ENCODE measurements at places on chromosomes 7 and 10.

DNA sequence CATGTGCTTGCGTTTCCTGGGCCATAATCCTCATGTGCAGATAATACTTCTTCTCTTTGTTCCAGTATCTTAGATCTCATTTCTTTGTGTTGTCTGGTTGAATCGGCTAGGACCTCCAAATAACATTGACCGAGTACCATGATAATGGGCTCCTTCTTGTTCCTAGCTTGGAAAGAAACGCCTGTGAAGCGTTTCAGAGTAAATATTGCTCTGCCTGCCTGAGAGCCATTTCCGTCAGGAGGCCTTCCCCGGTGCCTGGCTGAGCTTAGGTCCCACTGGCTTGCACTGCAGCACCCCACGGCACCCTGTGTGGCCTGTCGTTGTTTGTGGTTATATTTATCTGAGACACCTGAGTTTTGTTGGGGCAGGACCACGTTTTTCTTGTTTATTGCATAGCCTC is 17.7 kb downstream of the FOXK1 start:
- H3K27me3 ChIP-seq = no peaks in the 10 kb centered on the region
- DNase-seq = no peak
- no peaks in the 10 kb centered on the region for H3K36me3 ChIP-seq
- no peak overlapping the region for H3K4me3 ChIP-seq
- peaks cover 44% of the 10 kb centered on the region for H3K4me1 ChIP-seq

GRCh38 chr7:146479040-146479439 is 362.4 kb downstream of the CNTNAP2 start:
- no peaks in the 10 kb centered on the region for H3K4me1 ChIP-seq
- H3K4me3 ChIP-seq = no peak overlapping the region
- no peaks in the 10 kb centered on the region for H3K36me3 ChIP-seq

- H3K27ac ChIP-seq = peak overlapping the region; percentile 29
- DNase-seq = no peak
- H3K4me3 ChIP-seq = peak overlapping the region; percentile 43
- H3K4me1 ChIP-seq = peaks cover 3% of the 10 kb centered on the region
These were observed 1.7 kb downstream of the IGF2BP3 start for GRCh38 chr7:23468526-23469149.

DNA sequence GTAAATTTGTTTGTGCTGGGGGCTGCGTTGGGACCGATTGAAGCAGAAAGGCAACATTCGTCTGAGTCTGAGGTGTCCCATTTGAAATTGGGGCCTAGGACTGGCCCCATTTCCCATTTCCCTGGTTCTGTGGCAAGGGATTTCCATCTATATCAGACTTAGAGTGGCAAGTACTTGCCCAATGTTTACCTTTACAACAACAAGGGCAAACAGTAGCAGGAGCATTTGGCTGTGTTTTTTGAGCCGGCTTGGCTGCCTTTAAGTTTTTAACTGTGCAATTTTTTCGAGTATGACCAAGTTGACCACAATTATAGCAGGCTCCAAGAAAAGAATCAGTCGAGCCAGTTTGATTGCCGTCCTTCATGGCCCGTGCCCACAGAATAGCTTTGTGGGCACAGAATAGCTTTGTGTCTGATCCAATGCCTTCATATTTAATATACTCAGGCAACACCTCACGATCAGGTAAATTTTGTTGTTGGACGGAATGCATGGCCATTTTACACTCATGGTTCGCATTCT is 4.7 kb upstream of the CYP17A1 start:
- H3K4me1 ChIP-seq = peaks cover 3% of the 10 kb centered on the region
- H3K36me3 ChIP-seq = no peaks in the 10 kb centered on the region
- no peak for DNase-seq
- H3K27ac ChIP-seq = no peak overlapping the region
- no peak overlapping the region for H3K4me3 ChIP-seq

DNA sequence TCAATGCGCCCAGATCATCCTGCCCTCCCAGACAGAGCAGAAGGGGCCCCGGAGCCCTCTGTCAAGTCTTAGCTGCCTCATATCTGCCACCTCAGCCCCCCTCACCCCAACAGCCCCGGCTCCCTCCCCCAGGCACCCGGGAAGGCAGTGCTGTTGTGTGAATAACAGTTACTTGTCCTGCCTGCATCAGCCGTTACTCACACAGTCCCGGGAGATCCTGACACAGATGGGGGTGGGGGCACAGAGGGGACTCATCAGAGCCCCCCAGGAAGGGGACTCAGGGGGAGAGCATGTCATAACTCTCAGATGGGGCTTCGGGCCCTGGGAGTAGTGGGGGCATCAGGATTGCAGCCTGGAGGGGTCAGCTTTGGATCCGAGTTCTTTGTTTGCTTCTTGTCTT is 12.4 kb upstream of the SERPINE1 start:
- no peak overlapping the region for H3K4me3 ChIP-seq
- H3K27ac ChIP-seq = peak overlapping the region; percentile 92
- H3K36me3 ChIP-seq = no peaks in the 10 kb centered on the region
- no peaks in the 10 kb centered on the region for H3K27me3 ChIP-seq
- no peak for DNase-seq

DNA sequence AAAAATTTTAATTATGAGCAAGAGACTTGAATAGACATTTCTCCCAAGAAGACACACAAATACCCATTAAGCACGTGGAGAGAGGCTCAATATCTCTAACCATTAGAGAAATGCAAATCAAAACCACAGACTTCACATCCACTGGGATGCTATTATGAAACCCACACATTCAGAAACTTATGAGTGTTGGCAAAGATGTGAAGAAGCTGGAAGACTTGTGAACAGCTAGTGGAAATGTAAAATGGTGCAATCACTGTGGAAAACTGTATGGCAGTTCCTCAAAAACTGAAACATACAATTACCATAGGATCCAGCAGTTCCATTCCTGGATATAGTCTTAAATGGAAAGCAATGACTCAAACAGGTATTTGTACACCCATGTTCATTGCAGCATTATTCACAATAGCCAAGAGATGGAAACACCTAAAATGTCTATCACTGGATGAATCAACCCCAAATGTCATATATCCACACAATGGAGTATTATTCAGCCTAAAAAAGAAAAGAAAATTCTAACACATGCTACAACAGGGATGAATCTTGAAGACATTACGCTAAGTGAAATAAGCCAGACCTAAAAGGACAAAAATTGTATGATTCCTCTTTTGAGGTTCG is 53.5 kb upstream of the FRMD4A start:
- no peak overlapping the region for H3K4me3 ChIP-seq
- peaks cover under 1% of the 10 kb centered on the region for H3K4me1 ChIP-seq
- DNase-seq = no peak
- no peaks in the 10 kb centered on the region for H3K27me3 ChIP-seq
- no peak overlapping the region for H3K27ac ChIP-seq
- no peaks in the 10 kb centered on the region for H3K36me3 ChIP-seq

DNA sequence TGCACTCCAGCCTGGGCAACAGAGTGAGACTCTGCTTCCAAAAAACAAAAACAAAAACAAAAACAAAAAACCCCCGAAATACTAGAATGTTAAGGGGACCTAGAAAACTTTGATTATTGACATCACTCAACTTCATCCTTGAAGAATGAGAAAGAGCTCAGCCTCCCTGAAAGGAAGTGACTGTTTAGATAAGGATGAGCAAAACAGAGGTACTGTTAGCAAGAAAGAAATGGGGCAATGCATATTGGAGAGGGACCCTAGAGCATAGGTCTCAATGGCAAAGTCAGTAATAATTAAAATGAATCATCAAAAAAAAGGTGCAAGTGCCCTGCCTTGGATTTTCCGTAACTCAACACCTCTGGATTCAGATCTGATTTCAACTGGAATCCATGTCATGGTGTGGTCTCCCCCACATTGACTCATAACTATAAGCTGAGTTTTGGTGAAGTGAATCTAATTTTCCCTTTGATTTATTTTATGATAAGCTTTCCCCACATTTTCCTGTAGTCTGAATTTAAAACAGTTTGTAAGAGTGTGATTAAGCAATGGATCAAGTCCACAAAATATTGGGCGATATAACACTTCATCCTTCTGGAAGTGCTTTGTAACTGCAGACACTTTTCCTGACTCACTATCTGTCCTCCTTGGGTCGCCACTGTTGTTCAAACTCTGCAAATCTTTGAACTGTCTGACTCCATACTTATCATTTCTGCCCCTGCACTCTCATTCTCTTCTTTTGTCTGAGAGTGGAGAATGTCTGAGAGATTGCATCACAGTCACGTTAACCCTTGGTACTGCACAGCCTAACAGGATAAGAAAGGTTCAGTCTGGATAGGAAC is 224.8 kb upstream of the LYZL1 start:
- no peak overlapping the region for H3K4me3 ChIP-seq
- H3K27ac ChIP-seq = no peak overlapping the region
- H3K27me3 ChIP-seq = no peaks in the 10 kb centered on the region
- no peaks in the 10 kb centered on the region for H3K4me1 ChIP-seq

GRCh38 chr10:125687507-125688185 is 4.7 kb upstream of the TEX36 start:
- H3K27ac ChIP-seq = no peak overlapping the region
- H3K4me3 ChIP-seq = no peak overlapping the region
- H3K27me3 ChIP-seq = no peaks in the 10 kb centered on the region
- no peaks in the 10 kb centered on the region for H3K36me3 ChIP-seq
- no peaks in the 10 kb centered on the region for H3K4me1 ChIP-seq

GRCh38 chr10:102581981-102582580 is 62.2 kb upstream of the TRIM8 start:
- H3K36me3 ChIP-seq = no peaks in the 10 kb centered on the region
- no peaks in the 10 kb centered on the region for H3K27me3 ChIP-seq
- H3K4me1 ChIP-seq = peaks cover 48% of the 10 kb centered on the region
- no peak overlapping the region for H3K27ac ChIP-seq
- no peak for DNase-seq

GRCh38 chr10:93390306-93391090 is 91.6 kb downstream of the MYOF start:
- H3K36me3 ChIP-seq = no peaks in the 10 kb centered on the region
- no peaks in the 10 kb centered on the region for H3K4me1 ChIP-seq
- no peak for DNase-seq

DNA sequence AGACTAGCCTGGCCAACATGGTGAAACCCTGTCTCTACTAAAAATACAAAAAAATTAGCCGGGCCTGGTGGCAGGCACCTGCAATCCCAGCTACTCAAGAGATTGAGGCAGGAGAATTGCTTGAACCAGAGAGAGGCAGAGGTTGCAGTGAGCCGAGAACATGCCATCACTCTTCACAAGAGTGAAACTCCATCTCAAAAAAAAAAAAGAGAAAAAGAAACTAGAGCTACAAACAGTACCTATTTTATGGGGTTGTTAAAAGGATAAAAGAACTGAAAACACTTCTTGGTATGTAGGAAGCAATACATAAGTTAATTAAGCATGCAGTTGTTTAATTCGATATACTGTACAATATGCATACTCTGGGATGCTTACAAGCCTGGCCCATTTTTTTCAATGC is 216.9 kb downstream of the SORCS1 start:
- H3K27me3 ChIP-seq = no peaks in the 10 kb centered on the region
- H3K4me1 ChIP-seq = no peaks in the 10 kb centered on the region
- H3K4me3 ChIP-seq = no peak overlapping the region
- no peak overlapping the region for H3K27ac ChIP-seq
- no peaks in the 10 kb centered on the region for H3K36me3 ChIP-seq
- DNase-seq = no peak

GRCh38 chr7:89554209-89554608 is 600.1 kb upstream of the STEAP1 start:
- no peak for DNase-seq
- H3K4me1 ChIP-seq = no peaks in the 10 kb centered on the region
- H3K27me3 ChIP-seq = no peaks in the 10 kb centered on the region

DNA sequence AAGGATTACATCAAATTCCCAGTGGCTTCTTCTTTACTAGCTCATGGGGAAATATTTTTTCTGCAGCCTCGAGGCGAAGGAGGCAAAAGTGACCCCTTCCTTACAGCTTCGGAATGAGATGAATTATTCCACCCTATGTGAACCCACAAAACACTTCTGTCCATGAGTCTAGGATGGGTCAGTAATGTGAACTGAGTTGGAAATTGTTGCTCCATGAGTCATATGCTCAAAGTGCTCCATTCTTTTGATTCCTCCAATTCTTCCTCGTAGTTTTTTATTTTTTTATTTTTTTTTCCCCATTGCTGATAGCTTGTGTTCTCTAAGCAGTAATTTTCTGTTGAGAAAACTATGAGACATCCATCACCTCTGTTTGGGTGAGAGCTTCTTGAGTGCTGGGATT is 31.7 kb upstream of the FAM204A start:
- H3K27ac ChIP-seq = no peak overlapping the region
- H3K4me1 ChIP-seq = no peaks in the 10 kb centered on the region
- H3K36me3 ChIP-seq = no peaks in the 10 kb centered on the region
- no peak overlapping the region for H3K4me3 ChIP-seq
- H3K27me3 ChIP-seq = no peaks in the 10 kb centered on the region
- DNase-seq = no peak

GRCh38 chr7:120190566-120190965 is 82.4 kb upstream of the KCND2 start:
- H3K36me3 ChIP-seq = no peaks in the 10 kb centered on the region
- no peak overlapping the region for H3K27ac ChIP-seq
- H3K4me1 ChIP-seq = no peaks in the 10 kb centered on the region
- no peak for DNase-seq
- no peak overlapping the region for H3K4me3 ChIP-seq

- no peaks in the 10 kb centered on the region for H3K36me3 ChIP-seq
- H3K27ac ChIP-seq = no peak overlapping the region
- H3K4me1 ChIP-seq = no peaks in the 10 kb centered on the region
- no peak for DNase-seq
These were observed 118.3 kb upstream of the LAMB4 start for GRCh38 chr7:108248418-108248817.

- no peak for DNase-seq
- peaks cover 19% of the 10 kb centered on the region for H3K4me1 ChIP-seq
- no peak overlapping the region for H3K27ac ChIP-seq
- H3K36me3 ChIP-seq = no peaks in the 10 kb centered on the region
- H3K4me3 ChIP-seq = no peak overlapping the region
These were observed 19.7 kb downstream of the TRUB1 start for GRCh38 chr10:114957673-114958072.

- no peak for DNase-seq
- no peaks in the 10 kb centered on the region for H3K4me1 ChIP-seq
- H3K4me3 ChIP-seq = no peak overlapping the region
- H3K27ac ChIP-seq = no peak overlapping the region
- H3K27me3 ChIP-seq = no peaks in the 10 kb centered on the region
- no peaks in the 10 kb centered on the region for H3K36me3 ChIP-seq
These were observed 142.7 kb downstream of the RNF133 start for GRCh38 chr7:122556219-122556618.

- no peak for DNase-seq
- no peak overlapping the region for H3K4me3 ChIP-seq
- H3K36me3 ChIP-seq = no peaks in the 10 kb centered on the region
- peaks cover 3% of the 10 kb centered on the region for H3K4me1 ChIP-seq
- H3K27me3 ChIP-seq = no peaks in the 10 kb centered on the region
These were observed 100.9 kb downstream of the EXOC4 start for GRCh38 chr7:133353775-133354174.

DNA sequence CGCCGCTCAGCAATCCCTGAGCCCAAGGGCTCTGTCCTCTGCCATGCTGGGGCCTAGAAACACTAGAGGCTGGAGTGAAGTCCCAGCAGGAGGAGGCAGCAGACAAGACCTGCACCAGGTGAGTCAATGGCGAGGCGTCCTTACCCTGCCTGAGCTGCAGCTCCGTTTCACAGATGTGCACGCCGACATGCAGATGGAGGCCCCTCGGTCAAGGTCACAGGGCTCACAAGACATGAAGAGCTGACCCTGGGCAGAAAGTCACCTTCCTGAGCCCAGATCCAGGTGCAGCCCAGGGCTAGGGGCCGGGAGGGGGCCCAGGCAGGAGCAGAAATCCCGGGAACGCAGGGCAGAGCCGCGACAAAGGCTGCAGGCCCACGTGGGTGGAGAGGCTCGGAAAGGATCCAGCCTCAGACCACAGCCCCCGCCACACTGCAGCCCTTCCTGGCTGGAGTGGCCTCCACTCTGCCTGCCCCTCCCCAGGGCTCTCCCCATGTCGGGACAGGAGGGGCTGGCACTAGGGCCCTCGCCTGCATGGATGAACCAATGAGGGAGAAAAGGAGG is 23.8 kb downstream of the PDGFA start:
- H3K27me3 ChIP-seq = no peaks in the 10 kb centered on the region
- H3K27ac ChIP-seq = no peak overlapping the region
- no peaks in the 10 kb centered on the region for H3K36me3 ChIP-seq
- H3K4me1 ChIP-seq = no peaks in the 10 kb centered on the region

All from testis (tissue), 5 donors.